RCC 7860 (cell line): ENCODE measurements at places on chromosomes 13 and 19.

GRCh38 chr13:98765996-98766519, 13.6 kb upstream of the SLC15A1 start:
- no peak for DNase-seq

DNA sequence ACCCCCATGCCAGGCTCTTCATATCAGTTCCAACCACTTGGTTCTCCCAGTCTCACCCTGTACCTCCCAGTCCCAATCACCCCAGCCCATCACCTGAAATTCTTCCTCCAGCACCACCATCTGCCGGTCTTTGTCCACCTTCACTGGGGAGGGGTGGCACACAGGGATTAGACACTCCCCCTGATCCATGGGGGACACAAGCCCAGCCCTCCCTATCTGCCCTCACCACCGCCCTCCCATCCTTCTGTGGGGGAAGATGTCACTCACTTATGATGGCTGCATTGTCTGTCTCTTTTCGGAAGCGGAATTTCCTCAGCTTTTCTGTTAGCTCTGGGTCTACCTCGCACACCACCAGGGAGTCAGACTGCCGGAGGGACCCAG, 685 bp downstream of the GMFG start:
- DNase-seq: no peak

GRCh38 chr19:49689133-49690078, at the start of gene ADM5:
ADM5 (plus strand) TSS chr19:49689594; CDS start chr19:49689838, 244 bp downstream.
- DNase-seq: no peak

DNA sequence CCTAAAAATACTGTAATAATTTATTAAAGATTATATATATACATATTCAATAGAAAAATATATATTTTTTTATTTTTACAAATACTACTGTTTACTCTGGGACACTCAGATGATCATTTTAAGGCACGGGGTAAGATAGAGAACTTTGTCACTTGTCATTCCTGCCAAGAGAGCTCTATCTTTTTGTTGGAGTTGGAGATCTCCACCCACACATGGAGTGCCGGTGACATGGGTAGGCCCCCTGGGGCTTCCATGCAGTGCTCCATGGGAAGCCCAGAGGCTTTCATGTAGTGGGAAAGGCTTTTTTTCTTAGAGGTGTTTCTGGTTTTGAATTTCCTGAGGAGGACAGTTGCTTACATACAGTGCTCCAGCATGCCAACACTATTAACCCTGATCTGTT, 81.4 kb downstream of the LMO7 start:
- DNase-seq: no peak

DNA sequence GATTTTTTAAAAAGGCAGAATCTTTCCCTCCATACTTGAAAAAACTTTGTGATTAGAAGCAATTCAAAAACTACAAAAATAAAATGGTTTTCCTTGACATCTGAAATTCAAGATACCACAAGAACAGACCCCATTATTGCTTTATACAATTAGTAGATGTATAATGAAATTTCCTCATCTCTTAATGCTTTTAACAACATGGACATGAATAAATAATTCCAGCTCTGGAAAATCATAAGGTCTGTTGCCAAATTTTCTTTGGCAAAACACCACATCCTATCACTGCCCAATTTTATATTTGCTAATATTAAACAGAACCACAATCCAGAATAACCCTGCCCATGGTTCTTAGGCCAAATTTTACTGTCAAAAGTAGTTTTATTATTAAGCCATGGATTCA, 1543.6 kb upstream of the MIR17HG start:
- no peak for DNase-seq

GRCh38 chr13:52104624-52105023, 24.2 kb downstream of the NEK5 start:
- DNase-seq: no peak
